ENCODE measurements at places on chromosomes 1 and 21. TPM values are rescaled to one million over a fixed set of nuclear protein-coding genes. Genes with fewer than 3 reads are reported as not detected.
A peak's percentile ranks its signal among the peaks of the same experiment; 100 is the strongest.

GRCh38 chr1:54464031-54464476 is 57.9 kb upstream of the SSBP3 start:
- no peaks in the 10 kb centered on the region for H3K36me3 ChIP-seq
- no peak for DNase-seq
- peaks cover 30% of the 10 kb centered on the region for H3K4me1 ChIP-seq
- H3K4me3 ChIP-seq = no peak overlapping the region

- no peak overlapping the region for H3K4me3 ChIP-seq
- H3K36me3 ChIP-seq = no peaks in the 10 kb centered on the region
- no peak overlapping the region for H3K27ac ChIP-seq
- no peaks in the 10 kb centered on the region for H3K27me3 ChIP-seq
Observed at GRCh38 chr21:33688353-33688752, 46.1 kb downstream of the ITSN1 start.

FMOD gene
- 19.4 TPM for polyA plus RNA-seq

DNA sequence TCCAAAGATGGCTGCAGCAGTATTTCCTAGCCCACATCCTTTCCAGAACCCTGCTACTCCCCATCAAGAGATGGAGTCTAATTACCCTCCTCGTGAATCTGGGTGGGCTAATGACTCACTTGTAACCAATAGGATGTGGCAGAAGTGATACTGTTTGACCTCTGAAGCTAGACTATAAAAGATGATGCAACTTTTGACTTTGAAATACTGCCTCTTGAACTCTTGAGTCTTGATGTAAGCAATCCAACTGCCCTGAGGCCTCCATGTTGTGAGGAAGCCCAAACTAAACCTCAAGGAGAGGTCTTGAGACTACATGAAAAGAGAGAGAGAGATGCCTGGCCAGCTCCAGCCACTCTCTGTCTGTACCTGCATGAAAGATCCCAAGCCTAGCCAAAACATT is 29.5 kb downstream of the LMO4 start:
- no peaks in the 10 kb centered on the region for H3K27me3 ChIP-seq
- H3K27ac ChIP-seq = no peak overlapping the region
- H3K4me1 ChIP-seq = no peaks in the 10 kb centered on the region
- H3K4me3 ChIP-seq = no peak overlapping the region
- no peak for DNase-seq

DNA sequence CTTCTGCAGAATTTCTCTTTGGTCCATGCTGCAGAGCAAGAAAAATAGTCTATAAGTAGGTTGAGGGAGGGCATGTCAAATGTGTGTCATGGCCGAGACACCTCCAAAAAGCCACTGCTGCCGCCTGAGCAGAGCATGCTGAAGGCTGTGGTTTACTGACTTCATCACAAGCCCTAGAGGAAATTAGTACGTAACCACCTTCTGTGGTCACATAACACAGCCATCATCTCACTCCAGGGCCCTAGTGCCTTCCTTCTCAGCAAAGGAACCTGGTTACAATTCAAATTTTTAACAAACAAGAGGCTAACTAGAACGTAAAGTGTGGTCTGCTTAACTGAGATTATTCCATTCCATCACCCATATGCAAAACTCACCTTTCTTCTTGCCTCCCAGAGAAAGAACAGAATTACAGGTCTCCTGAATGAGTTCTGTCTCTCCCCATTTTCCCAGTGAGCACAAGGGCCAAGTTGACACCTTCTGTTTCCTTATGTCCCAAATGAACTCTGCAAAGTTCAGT is at the start of gene PTPN22:
Gene PTPN22, minus strand, starts transcription at position 116 of the 517 bp plus-strand sequence.
- H3K4me1 ChIP-seq = no peaks in the 10 kb centered on the region
- H3K36me3 ChIP-seq = no peaks in the 10 kb centered on the region
- no peaks in the 10 kb centered on the region for H3K27me3 ChIP-seq
- DNase-seq = peak; percentile 2
- H3K4me3 ChIP-seq = no peak within 1 kb of the TSS

GRCh38 chr1:2088458-2088857 is 38.2 kb downstream of the PRKCZ start:
- H3K4me1 ChIP-seq = no peaks in the 10 kb centered on the region
- H3K36me3 ChIP-seq = peaks cover 4% of the 10 kb centered on the region
- no peaks in the 10 kb centered on the region for H3K27me3 ChIP-seq
- H3K27ac ChIP-seq = no peak overlapping the region
